CD4-positive, alpha-beta T cell treated with Interleukin-12 subunit alpha and Interleukin-12 subunit beta, for 1 hour (primary cell): ENCODE measurements at places on chromosomes 12 and 14.

- DNase-seq: no peak
Measured at GRCh38 chr14:89214221-89214965, 202.6 kb downstream of the FOXN3 start.

- peak; percentile 77 for DNase-seq
Measured at GRCh38 chr14:24310646-24311604, at the start of gene LTB4R. LTB4R (plus strand) TSS chr14:24311502; CDS start chr14:24315652, 4,150 bp downstream.

DNA sequence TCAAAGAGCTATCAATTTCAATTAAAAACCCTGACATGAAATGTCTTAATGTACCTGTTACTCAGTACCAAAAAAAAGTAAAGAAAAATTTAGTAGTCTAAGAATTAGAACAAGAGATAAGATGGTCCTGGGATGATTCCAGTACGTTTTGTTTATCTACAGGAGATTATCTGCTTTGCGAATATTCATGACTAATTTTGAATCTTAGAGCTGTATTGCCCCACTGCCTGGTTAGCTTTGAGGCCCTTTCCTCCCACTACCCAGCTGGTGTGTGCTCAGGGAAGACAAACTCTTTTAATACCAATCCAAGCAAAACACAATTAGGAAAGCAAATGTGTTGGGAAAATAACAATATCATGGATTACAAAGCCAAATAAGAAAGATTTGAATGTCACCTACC lies 263.5 kb downstream of the FOXG1 start:
- DNase-seq: no peak

DNA sequence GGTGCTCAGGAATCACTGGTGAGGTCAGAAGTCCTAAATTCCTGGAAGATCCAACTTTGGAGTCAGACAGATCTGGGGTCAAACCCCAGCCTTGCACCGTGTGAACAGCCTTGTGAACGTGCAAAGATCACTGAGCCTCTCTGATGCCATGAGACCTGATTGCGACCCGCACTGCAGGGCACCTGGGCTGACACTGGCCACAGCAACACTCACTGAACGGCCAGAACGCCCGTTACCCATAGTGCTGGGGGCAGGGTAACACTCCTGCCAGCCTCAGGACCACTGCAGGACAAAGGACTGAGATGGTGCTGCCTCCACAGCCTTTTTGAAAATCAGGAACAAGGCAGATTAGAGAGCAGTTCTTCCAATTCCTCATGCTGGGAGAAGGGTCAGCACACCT lies 28.3 kb downstream of the CHGA start:
- DNase-seq: no peak
